ENCODE measurements at places on chromosomes 12 and 14.
A peak's percentile ranks its signal among the peaks of the same experiment; 100 is the strongest.

- no peak for DNase-seq
These were observed 17.7 kb upstream of the C14orf180 start for GRCh38 chr14:104561632-104562495.

- no peak for DNase-seq
These were observed 13.9 kb upstream of the DEGS2 start for GRCh38 chr14:100173353-100173752.

GRCh38 chr14:78327426-78328221 lies 157.5 kb downstream of the NRXN3 start:
- no peak for DNase-seq

GRCh38 chr12:27026257-27026656 lies 3.9 kb downstream of the MED21 start:
- no peak for DNase-seq

DNA sequence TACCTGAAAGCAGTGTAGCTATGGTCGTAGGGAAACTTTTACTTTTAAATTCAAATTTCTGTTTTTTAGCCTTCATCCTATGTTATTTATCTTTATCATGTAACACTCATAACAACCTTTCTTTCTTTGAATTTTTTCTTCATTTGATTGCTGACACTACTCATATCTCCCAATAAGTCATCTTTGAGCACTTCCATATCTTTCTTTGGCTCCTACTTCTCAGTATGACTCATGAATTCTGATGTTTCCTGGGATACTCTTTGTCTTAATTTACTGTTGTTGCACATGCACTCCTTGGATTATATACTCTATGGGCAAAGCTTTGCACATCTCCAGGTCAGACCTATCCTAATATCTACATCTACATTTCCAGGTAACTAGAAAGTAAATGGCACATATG lies 18.1 kb upstream of the IAPP start:
- DNase-seq: no peak

DNA sequence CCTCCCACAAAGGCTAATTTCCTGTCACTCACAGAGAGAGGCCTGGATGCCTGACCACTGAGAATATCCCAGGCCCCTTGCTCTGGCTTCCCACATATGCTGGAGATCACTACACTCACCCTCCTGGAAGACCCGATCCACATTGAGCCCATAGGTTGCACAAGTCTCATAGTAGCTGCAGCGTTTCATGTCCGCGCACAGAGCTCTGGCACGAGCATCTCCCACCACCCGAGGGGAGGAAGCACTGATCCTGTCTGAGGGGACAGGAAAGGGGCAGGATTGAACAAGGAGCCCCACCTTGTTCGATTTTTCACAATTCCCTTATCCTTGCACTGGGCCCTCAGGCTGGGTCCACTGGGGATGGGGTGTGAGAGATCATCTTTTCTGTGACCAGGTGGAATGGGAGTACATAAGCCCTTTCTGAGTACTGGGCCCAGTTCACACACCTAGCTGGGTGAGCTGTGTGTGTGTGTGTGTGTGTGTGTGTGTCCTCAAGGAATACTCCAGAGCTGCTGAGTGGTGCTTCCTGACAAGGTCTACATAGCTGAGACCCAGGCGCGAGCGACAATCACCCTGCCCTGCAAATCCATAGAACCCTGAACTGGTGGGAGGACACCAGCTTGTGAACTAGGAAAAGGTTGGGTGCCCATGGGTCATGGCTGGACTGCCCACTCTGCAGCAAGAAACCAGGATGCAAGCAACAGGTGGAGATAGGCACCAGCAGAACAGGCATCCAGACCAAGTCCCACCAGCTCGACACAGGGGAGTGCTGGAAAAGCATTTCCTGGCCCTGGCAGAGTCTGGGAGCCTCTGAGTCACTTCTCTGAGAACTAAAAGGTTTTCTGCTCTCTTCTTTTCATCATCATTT lies 5.6 kb downstream of the AGAP2 start:
- no peak for DNase-seq

- peak; percentile 44 for DNase-seq
These were observed 64.2 kb downstream of the DNAI7 start for GRCh38 chr12:25130741-25131188.

DNA sequence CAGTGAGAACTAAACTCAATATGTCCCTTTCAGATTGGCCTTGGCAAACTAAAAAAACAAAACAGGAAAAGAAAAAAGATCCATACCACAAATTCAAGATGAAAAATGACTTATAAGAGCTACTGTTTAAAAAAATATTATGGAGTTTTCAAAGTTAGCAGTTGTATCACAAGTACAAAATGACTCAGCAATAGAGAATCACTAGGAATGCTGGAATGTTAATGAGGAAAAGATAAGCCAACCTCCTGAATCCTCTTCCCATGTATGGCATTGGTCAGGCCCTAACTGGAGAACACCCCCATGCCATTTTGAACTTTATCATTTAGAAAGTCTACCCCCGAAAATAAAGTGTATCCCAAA lies 62.2 kb downstream of the PPP1R36 start:
- peak; percentile 67 for DNase-seq

GRCh38 chr14:102830474-102831045 lies 53.3 kb downstream of the TRAF3 start:
- DNase-seq: no peak

- no peak for DNase-seq
These were observed 184.6 kb downstream of the NPAS3 start for GRCh38 chr14:33123281-33123680.

DNA sequence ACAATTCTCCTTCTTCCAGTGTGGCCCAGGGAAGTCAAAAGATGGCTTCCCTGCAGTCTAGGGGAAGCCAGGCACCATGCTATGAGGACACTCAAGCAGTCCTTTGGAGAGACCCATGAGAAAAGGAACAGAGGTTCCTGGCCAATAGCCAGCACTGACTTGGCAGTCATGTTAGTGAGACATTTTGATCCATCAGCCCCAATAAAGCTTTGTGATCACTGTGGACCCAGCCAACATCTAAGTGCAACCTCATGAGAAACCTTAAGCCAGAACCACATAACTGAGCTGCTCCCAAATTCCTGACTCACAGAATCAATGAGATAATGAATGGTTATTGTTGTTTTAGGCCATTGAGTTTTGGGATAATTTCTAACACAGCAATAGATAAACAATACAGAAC lies 51.0 kb upstream of the NAP1L1 start:
- no peak for DNase-seq

- no peak for DNase-seq
These were observed 24.4 kb upstream of the MGST1 start for GRCh38 chr12:16323010-16323409.

DNA sequence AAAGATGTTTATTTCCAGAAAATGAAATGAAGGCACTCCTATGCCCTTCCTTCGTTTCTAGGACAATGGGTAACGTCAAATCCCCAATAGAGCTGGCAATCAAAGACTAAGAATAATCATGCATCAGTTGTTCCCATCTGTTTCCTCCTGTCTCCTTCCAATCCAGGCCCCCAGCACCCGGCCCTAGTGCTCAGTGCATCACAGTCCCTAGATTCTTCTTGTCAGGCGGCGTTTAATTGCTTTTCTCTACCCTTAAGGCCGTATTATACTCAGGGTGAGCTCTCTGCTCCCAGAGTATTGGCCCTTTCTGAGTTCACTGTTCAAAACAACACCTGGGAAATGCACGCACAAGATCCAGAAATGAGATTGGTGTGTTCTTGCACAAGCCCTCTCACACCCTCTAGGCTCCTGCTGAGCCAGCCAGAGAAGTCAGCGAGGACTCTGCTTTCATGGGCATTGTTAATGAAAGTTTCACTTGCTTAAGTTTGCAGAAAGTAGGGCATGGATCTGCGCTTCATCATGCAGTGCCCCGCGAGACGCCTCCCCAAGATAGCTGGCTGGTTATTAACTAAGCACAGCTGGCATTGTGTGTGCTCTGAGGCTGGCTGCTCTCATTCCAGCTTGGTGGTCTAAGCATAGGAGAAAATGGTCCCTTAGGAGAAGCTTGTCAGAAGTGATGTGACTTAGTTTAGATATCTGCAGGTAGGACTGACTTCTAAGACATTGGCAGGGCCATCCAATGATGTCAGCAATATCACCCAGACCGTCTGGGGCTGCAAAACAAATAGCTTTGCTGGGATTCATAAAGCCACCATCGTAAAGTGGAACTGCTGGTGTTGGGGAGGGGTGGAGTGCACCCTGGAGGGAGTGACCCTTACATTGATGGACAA lies 28.7 kb downstream of the CRACR2A start:
- no peak for DNase-seq

DNA sequence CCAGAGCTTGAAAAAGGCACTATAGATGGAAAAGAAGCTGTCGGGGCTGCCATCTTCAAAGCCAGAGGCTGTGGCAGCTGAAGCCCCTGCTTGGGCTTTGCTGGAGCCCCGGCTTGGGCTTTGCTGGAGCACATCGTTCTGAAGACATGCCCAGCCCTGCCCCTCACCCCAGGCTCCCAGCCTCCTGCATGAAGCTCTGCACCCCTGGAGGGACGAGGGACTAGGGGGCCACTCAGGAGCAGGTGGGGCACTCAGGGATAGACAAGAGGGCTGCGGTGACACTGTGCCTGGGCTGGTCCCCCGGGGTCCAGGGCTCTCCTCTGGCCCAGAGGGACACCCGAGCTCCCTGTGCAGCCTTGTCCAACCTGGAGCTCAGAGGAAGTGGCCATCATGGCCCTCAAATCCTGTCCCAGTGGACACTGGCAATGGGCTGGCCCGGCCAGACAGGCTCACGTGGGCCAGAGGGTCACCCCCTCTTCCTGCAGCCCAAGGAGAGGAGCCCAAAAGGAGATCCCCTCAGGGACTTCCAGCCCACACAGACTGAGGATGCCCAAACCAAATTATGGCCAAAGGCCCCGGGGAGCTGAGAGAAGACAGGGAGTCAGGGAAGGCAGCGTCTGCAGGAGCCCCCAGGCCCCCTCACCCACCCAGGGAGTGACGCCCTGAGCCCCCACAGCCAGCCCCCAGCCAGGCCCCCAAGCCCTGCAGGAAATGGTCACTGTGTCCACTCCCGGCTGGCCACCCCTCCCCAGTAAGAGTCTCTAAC lies 23.1 kb upstream of the C14orf180 start:
- DNase-seq: no peak

- DNase-seq: no peak
These were observed 58.5 kb upstream of the OSBPL8 start for GRCh38 chr12:76618031-76618430.

GRCh38 chr14:80522411-80522810 lies 311.1 kb upstream of the DIO2 start:
- DNase-seq: no peak

GRCh38 chr12:124577986-124578385 lies 10.6 kb upstream of the NCOR2 start:
- DNase-seq: no peak

GRCh38 chr12:89672589-89672979 lies 36.1 kb downstream of the ATP2B1 start:
- DNase-seq: no peak

GRCh38 chr12:116968986-116969385 lies 58.2 kb downstream of the FBXW8 start:
- DNase-seq: no peak

GRCh38 chr14:81211844-81212243 lies 8.9 kb downstream of the GTF2A1 start:
- no peak for DNase-seq

- DNase-seq: no peak
These were observed 25.4 kb downstream of the FGF6 start for GRCh38 chr12:4420138-4420670.

- DNase-seq: no peak
These were observed 13.5 kb upstream of the EML1 start for GRCh38 chr14:99779751-99780150.

DNA sequence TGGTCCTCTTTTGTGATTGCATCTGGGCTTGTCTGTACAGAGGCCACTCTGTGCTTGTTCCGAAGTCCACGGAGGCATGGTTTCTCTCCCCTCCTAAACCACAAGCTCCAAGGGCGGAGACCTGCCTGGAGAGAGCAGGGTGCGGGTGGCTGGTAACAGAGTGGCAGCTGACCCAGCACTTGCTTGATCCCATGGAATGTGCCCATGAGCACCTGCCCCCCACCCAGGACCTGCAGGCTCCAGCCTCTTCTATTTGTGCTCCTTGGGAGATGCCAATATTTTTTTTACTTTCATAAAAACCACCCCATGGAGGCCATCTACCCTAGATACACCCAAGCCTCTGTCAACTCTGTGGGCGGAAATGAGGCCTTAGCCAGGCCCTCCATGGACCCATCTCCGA lies 104.7 kb downstream of the PRMT8 start:
- no peak for DNase-seq

DNA sequence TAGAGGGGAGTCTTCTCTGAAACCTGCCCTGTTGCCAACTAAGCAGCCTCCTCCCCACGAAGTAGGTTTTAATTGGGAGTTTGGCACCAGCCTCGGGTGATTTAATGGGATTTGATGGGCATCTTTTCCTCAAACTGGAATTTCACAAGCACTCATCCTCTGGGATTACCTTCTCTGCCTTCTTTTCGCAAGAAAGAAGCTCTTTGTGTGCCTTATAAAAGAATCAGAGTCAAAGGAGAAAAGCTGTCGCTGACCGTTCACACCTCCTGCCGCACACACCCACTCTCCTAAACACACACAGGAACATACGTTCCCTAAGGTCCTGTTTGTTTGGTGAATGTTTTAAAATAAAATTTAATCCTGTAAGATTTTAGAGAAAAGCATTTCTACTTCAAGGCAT lies 84.0 kb downstream of the PRMT8 start:
- DNase-seq: no peak

DNA sequence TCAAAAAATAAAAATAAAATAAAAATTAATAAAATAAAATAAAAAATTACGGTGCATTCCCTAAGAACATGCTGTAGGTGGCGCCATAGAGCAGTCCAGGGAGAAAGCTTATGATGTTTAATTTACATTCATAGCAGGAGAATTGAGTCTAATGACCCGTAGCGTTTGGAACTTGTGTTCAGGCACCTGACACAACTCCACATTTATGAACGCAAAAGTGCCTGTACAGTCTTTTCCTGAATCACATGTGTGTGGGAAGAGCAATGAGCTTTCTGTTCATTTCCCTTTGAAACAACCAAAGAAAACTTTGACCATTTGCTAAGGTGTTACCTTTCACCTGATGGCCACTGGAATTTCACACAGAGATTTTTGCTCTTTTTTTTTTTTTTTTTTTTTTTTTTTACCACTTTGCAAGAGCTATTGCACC lies 60.6 kb upstream of the KCNA1 start:
- peak; percentile 39 for DNase-seq
